ENCODE measurements at places on chromosomes 11 and 22.
A peak's percentile ranks its signal among the peaks of the same experiment; 100 is the strongest.

DNA sequence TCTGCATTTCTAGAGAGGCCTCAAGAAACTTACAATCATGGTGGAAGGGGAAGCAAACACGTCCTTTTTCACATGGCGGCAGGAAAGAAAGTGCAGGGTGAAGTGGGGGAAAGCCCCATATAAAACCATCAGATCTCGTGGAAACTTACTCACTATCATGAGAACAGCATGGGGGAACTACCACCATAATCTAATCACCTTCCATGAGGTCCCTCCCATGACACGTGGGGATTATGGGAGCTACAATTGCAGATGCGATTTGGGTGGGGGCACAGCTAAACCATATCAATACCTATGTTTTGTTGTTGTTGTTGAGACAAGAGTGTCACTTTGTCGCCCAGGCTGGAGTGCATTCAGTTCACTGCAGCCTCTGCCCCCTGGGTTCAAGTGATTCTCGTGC is 29.9 kb downstream of the SFI1 start:
- peak; percentile 17 for DNase-seq

- DNase-seq = no peak
Observed at GRCh38 chr11:95767498-95767897, 22.1 kb downstream of the FAM76B start.

DNA sequence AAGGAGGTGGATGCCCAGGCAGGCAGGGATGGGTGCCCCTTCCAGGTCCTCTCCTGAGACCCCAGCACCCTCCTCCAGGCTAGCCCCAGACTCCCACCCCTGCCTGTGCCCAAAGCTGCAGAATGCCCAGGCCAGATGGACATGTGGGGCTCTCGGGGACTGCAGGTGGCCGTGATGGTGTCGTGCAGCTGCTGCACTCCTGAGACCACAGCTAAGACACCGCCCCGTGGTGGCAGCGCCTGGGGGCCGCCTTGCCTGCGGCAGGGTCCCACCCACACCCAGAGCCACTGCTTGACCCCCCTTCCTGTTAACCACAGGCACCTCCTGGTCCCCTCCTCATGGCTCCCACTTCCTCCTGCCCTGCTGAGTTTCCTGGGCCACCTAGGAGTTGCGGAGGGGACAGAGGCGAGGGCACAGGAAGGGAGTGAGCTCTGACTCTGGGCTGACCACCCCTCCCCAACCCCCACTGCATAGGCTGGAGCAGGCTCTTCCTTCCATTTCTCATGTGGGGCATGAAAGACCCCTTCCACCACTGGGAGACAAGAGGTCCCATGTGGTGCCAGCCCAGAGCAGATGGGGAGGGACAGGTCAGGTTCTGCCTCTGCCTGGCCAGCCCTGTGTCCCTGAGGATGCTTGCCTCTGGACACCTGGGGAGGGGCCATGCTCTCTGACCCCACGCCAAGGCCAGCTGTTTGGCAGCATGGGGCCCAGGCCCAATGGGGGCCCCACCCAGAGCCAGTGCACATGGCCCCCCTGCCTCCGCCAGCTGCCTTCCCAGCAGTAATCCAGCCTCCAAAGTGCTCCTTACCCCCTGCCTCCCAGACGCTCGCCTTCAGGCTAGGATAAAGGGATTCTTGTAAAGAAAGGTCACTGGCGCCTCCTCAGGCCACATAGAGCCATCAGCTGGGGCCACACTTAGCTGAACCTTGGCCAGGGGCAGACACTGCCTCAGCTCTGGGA is 29.3 kb downstream of the OSBPL5 start:
- no peak for DNase-seq

- no peak for DNase-seq
Observed at GRCh38 chr11:8786933-8787332, 104.3 kb downstream of the RPL27A start.

DNA sequence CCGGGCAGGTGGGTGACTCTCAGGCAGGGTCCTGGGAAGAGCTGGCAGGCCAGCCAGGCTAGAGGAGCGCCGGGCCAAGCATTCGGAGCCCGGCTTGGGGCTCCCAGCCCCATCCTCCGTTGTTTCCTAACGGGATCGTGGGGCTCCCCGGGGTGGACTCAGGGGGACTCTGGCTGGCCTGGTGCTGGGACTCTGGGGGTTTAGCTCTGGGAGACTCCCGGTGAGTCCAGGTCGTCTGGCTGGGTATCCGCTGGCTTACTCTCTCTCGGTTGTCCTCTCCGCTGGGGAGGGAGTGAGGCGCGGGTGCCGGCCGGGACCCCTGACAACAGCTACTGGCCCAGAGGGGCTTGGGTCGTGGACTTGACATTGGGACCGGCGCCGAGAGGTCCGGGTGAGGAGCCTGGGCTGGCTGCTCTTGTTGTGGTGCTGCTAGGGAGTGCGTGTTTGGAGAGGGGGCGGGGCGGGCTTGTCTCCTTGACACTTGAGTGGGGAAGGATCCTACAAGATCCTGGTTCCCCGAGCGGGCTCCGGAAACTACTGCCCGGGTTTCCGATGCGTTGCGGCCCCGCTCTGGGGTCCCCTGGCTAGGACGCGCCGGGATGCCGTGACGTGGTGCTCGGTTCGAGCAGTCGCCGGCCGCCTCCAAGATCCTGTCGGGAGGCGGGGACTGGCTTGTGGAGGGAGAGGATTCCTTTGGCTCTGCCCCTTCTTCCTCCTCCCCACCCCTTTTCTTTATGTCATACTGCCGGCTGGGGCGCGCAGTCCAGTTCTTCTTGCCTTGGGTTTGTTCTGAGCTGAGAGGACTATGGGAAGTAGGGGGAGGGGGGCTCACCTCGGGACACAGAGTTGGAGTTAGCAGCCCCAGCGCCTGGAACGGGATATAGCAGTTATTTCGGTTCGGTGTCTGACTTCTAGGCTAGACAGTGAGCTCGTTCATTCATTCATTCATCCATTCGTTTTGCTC is 585 bp downstream of the EMSY start:
- peak; percentile 48 for DNase-seq

DNA sequence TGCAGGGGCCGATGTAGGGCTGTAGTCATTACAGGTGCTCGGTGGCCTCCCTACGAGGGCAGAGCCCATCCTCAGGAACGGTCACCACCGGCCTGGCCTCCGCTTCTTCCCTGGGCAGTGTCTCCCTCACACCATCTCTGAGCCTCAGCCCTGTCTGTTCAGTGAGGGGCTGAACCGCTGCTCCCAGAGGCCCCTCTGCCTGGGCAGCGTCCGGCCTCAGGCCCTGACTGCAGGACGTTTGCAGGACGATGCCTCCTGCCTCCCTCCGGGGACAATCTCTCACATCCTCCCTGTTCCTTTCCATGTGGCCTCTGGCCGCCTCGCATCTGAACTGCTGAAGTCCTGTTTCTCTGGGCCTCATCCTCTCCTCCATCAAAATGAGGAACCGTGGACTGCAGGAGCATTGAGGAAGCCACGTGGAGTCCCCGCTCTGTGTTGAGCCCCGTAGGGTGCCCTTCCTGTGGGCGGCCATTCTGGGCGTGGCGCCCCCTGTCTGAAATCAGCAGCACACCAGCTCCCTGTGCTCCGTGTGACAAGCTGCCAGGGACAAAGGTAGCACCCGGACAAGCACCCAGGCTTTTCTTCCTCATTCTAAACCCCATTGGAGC is 933.5 kb downstream of the BRD1 start:
- no peak for DNase-seq

DNA sequence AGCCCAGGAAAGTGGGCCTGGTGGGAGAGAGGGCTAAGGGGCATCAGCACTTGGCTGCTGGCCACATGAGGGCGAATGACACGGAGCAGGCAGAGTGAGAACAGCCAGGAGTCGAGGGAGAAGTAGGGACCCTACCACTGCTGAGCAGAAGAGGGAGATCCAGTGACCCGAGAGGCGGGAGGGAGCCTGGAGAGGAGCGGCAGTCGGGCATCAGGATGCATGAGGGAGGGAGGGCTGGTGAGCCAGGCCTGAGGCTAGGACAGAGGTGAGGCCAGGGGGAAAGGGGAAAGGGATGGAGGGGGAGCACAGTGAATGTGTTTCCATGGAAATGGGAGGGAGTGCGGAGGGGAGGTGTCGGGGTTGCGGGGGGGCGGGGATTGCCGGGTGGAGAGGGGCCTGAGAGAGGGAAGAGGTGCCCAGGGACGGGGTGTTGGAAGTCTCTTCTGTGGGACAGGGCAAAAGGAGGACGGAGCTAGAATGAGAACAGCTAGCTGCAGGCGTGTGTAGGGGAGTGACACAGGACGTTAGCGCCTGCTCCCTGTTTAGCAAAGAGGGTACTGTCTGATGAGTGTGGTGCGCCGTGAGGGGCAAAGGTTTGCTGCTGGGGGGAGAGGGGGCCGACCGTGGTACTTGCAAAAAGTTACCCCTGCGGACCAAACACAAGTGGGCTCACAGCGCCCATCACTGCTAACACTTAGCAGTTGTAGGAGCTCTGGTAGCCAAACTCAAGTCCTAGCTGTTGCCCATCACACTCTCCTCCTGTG is 37.1 kb upstream of the WNT11 start:
- DNase-seq = no peak

Data from stimulated activated CD8-positive, alpha-beta memory T cell treated with anti-CD3 and anti-CD28 coated beads, Interleukin-2, amount 100 ng/mL, for 48 hours (primary cell).